ENCODE measurements at places on chromosomes 16 and 17.
A peak's percentile ranks its signal among the peaks of the same experiment; 100 is the strongest.

- DNase-seq = no peak
Observed at GRCh38 chr17:58279016-58279711, 1.6 kb downstream of the MPO start.

GRCh38 chr16:391885-392335, 5.1 kb upstream of the NME4 start:
- DNase-seq = peak; percentile 78

DNA sequence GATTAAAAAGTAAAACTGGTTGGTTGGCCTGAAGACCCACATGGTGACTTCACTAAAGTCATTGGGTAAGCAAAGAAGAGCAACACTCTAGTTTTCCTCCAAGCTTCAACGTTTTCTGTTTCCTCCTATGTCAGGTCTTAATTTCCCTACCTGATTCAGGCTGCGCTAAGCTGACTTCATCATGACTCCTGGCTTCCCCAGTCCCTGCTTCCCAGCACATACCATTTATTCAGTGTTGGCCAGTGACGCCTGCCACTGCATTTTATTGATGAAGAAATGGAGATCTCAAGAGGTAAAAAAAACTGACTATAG, 645.3 kb downstream of the WWOX start:
- DNase-seq = no peak

DNA sequence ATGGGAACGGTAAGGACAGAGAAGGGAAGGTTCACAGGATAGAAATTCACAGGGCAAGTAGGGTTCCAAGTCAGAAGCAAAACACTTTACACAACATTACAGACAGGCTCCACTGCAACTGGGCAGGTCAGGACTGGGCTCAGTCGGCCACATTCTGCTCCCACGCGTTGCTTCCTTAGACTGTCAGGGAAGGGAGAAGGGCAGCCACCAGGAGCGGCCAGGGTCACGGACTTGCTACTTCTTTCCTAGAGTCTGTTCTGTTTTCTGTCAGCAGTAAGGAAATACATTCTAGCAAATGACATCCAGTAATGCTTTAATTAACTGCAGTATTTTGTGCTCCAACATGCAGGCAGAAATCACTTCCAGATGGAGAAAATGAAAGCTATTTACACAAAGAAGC, 160.3 kb upstream of the RPH3AL start:
- no peak for DNase-seq

DNA sequence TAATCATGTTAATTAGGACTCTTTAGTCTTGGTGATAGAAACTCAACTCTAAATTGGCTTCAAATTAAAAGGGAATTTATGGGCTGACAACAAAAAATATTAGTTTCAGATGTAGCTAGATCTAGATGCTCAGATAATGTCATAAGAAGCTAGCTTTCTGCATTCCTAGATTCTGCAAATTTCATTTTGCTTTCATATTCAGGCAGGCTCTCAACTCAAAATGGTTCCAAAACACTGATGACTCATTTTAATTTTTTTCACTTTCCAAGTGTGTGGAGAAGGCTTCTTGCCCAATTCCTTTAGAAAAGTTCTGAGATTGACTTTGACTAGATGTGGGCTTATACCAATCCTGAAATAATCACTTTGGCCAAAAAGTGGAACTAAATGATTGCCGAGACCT, 236.7 kb upstream of the GOT2 start:
- no peak for DNase-seq

- no peak for DNase-seq
Observed at GRCh38 chr17:60902399-60902798, 224.7 kb downstream of the BCAS3 start.

- DNase-seq = peak; percentile 73
Observed at GRCh38 chr17:78338486-78339259, 21.2 kb downstream of the SOCS3 start.

- no peak for DNase-seq
Observed at GRCh38 chr16:22035153-22035552, 27.2 kb downstream of the MOSMO start.

DNA sequence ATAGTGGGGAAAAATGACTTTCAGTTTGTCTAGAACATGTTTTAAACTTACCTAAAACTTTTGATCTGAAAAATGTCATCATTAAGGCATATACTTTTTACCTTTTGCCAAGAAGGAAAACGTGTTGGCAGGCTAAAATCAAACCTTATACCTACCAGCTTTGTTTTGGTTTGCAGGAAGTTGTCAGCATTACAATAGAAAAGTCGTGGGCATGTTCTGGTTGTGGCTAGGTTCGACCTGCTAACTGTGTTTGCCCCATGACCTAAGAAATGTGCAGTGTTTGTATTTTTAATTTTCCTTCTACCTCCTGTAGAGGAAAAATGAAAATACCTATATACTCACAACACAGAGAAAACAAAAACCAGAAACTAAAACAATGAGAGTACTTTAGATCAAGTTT, 13.0 kb downstream of the SKAP1 start:
- DNase-seq = no peak

DNA sequence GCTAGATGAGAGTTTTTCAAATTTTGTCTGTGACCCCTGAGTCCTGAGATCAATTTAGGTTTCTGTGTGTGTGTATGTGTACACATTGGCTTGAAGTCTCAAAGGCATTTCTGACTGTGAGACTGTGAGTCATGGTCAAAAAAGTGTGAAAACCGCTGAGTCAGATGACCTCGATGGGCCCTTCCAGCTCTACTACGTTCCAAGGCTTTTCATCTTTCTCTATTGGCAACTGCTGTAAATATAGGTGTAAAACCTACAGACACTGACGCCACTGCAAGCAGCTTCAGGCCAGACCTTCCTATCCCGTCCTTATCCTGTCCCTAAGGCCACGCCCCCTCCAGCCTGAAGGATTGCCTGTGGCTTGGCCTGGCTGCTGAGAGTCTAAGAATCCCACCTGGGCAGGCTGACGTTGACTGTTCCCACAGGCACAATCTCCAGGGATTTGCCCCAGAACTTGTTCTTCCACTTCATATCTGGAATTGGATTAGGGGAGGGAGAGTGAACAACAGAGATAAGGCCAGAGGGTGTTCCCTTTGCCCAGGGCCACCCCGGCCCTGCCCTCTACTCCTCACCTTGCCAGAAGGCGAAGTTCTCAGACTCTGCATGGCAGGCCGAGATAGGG, 11.3 kb downstream of the OSBPL7 start:
- DNase-seq = peak; percentile 40

DNA sequence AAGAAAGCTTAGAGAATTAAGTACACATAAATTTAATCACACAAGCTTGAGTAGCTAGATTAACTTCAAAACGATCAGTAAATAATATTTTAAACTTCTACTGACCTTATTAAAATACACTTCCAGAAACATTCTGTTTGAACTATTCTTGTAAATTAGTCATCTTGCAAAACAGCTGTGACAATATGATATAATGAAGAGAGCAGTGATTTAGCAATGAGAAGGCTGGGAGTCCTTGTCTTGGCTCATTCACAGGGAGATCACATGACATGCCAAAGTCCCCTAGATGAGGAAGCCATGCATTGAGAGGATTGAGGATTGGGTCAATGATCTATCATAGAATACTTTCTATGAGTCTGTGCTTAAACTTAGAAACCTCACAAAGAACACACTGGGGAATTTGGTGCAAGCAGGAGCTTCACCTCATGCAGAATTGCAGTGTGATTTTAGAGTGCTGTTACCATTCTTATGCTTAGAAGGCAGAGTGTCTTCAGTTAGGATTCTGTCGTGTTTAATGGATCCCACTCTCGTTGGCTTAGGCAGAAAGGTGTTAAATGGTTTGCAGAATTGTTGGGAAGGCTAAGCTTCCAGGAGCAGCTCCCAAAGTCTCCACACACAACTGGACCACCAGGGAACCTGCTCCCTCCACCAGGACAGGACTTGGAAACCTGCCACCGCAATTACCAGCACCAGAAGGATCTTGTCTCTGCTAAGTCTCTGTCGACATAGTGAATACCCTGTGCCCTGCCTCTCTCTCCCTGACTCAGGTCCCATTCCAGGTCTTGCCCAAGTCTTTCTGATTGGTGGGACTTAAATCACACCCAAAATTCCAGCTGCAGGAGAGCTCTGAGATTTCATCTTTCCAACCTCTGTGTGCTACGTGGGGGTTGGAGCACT, 87.1 kb downstream of the USP22 start:
- DNase-seq = no peak

DNA sequence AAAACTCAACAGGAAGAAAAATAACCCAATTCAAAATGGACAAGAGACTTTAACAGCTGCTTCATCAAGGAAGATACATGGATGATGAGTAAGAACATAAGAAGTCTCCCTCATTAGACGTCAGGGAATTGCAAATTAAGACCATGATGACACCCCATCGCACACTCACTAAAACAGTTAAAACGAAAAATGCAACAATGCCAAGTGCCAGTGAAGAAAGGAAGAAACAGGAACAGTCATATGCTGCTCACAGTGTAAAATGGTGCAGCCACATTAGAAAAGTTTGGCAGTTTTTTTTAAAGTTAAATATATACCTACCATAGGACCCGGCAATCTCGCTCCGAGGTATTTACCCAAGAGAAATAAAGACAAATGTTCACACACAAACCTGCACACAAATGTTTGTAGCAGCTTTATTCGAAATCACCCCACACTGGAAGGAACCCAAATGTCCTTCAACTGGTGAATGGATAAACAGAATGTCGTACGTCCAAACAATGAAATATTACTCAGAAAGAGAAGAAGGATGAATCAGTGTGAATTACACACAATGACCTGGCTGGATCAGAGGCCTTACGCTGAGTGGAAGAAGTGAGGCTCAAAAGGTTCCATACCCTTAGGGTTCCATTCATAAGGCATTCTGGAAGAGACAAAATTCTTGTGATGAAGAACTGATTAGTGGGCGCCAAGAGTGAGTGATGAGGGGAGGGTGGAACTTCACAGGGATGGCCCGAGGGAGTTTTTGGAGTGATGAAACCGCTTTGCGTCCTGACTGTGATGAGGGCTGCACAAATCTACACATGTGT, 110.3 kb downstream of the C16orf95 start:
- no peak for DNase-seq

DNA sequence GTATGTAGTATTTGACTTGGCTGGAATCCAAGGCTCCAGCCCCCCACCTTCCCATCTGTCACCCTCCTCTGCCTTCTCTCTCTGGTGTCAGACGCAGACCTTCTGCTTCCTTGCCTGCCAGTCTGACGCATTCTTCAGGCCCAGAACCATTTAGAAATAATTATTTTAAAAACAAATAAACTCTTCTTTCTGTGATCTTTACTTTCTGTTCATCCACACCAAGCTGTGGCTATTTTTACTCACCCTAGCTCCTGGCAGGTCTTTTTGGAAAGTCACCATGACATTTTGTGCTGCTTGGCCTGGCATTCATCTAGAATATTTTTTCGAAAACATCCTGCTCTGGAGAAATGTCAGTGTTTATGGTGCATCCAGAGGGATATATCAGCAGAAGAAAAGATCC, 330.7 kb upstream of the ASIC2 start:
- no peak for DNase-seq

GRCh38 chr17:17645961-17646360, 35.3 kb upstream of the RAI1 start:
- DNase-seq = no peak

DNA sequence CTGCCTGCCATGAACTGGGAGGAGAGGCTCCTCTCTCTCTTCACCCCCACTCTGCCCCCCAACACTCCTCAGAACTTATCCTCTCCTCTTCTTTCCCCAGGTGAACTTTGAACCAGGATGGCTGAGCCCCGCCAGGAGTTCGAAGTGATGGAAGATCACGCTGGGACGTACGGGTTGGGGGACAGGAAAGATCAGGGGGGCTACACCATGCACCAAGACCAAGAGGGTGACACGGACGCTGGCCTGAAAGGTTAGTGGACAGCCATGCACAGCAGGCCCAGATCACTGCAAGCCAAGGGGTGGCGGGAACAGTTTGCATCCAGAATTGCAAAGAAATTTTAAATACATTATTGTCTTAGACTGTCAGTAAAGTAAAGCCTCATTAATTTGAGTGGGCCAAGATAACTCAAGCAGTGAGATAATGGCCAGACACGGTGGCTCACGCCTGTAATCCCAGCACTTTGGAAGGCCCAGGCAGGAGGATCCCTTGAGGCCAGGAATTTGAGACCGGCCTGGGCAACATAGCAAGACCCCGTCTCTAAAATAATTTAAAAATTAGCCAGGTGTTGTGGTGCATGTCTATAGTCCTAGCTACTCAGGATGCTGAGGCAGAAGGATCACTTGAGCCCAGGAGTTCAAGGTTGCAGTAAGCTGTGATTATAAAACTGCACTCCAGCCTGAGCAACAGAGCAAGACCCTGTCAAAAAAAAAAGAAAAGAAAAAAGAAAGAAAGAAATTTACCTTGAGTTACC, 36.7 kb upstream of the STH start:
- DNase-seq = no peak

DNA sequence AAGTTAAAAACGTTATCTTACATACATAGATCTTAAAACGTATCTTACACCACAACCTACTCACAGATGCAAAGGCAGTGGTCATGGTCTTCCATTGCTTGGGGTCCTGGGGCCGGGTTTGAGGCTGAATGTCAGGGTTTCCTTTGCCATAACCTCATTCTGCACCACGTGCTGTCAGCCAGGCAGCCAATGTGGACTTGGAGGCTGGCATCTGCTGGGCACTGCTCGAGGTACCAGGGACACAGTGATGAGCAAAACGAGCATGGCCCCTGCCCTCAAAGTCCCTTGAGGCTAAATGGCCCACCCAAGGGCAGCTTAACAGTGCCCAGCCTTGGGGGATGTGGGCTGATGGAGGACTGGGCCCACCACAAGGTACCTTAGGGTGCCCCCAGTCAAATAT, 35.8 kb upstream of the RGS9 start:
- no peak for DNase-seq

GRCh38 chr16:77288222-77288621, 89.0 kb downstream of the SYCE1L start:
- no peak for DNase-seq

DNA sequence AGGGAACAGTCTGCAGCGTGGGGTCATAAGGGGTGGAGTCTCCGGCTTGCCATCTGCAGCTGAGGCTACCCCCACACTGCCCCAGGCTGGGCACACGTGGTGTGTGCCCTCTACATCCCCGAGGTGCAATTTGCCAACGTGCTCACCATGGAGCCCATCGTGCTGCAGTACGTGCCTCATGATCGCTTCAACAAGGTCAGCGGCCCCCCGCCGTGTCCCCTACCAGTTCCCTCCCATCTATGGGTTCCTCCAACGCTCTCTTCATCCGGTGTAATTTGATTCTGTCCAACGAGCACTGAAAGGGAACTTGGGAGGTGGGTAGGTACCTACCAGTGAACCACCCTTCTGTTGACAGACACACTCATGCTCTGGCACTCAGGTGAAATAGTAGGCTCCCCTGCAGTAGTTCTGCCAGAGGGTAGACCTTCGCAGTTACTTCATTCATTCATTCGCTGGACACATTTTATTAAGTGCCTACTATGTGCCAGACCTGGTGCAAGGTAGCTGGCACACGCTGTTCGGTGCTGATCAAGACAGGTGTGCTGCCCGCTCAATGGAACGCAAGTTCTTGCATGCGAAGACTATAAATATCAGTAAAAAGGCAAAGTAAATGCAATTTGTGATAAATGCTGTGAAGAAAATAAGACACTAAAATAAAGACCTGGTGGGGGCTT, 2.7 kb downstream of the MLLT6 start:
- no peak for DNase-seq

- no peak for DNase-seq
Observed at GRCh38 chr16:3770530-3770929, 53.2 kb upstream of the TRAP1 start.

GRCh38 chr16:11175106-11175786, 80.8 kb downstream of the SOCS1 start:
- no peak for DNase-seq

- no peak for DNase-seq
Observed at GRCh38 chr16:85502357-85502756, 110.8 kb upstream of the GSE1 start.

- DNase-seq = no peak
Observed at GRCh38 chr16:86884390-86884650, 306.0 kb downstream of the FOXL1 start.
